CD8-positive, alpha-beta memory T cell (primary cell): ENCODE measurements at places on chromosomes 1 and 21. TPM values are rescaled to one million over a fixed set of nuclear protein-coding genes. Genes with fewer than 3 reads are reported as not detected.

DNA sequence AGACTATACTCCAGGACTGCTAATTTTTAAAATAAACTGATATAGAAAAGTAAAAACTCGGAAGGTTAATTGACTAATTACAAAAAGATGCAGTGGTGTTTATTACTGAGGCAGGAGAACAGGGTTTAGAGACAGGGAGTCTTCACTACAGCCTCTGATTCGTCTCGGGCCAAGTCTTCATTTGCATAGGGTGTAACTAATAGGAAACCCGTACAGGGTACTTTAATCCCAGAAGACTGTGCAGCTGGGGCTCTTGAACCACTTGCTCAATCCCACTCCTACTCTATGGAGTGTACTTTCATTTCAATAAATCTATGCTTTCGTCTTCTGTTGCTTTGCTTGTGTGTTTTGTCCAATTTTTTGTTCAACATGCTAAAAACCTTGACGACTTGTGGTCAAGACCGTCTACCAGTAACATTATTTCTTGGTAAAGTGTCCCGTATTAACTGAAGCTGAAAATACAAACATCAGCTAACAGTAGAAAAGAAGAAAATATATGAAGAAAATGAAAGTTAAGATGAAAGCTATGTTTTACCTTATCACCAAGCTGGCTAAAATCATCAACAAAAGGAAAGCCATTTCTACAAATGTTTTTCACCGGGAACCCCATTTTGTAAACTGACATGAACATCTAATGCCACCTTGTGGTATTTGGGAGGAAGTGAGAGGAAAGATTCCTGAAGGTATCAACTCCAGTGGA lies 8.0 kb downstream of the SDHB start:
- peaks cover 25% of the 10 kb centered on the region for H3K36me3 ChIP-seq
- no peak overlapping the region for H3K27ac ChIP-seq
- peaks cover 5% of the 10 kb centered on the region for H3K4me1 ChIP-seq
- no peak for DNase-seq

- no peaks in the 10 kb centered on the region for H3K4me1 ChIP-seq
- H3K27me3 ChIP-seq, result no peaks in the 10 kb centered on the region
- H3K36me3 ChIP-seq, result peaks cover 26% of the 10 kb centered on the region
- no peak overlapping the region for H3K27ac ChIP-seq
- no peak overlapping the region for H3K4me3 ChIP-seq
Observed at GRCh38 chr1:26856604-26857469, 6.1 kb upstream of the SFN start.

GRCh38 chr1:112956544-112957132 lies 642 bp upstream of the SLC16A1 start:
- H3K4me1 ChIP-seq, result peaks cover 32% of the 10 kb centered on the region
- peak; percentile 18 for DNase-seq
- no peaks in the 10 kb centered on the region for H3K27me3 ChIP-seq

GRCh38 chr1:204891860-204892259 lies 21.2 kb downstream of the NFASC start:
- H3K27ac ChIP-seq, result no peak overlapping the region
- H3K4me3 ChIP-seq, result no peak overlapping the region
- H3K27me3 ChIP-seq, result no peaks in the 10 kb centered on the region
- no peaks in the 10 kb centered on the region for H3K36me3 ChIP-seq
- no peak for DNase-seq

DNA sequence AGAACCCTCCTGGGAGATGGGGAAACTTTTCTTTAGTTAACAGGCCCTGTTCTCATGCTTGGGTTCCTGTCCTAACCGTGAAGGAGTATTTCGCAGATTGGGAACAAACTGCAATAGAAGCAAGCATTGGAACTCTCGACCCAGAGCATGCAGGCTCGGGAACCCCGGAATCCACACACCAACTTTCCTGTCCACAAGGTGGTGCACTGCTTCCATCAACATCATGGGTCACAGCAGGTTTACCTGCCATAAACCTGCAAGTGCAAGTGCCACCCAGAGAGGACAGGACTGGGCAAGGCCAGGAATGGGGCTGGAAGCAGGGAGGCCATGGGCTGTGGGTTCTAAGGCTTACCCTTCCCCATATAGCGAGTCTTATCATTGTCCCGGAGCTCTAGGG lies 6.9 kb downstream of the ENO1 start:
- H3K4me3 ChIP-seq, result no peak overlapping the region
- no peak overlapping the region for H3K27ac ChIP-seq
- H3K36me3 ChIP-seq, result peaks cover 85% of the 10 kb centered on the region
- peaks cover 54% of the 10 kb centered on the region for H3K4me1 ChIP-seq

- H3K27me3 ChIP-seq, result no peaks in the 10 kb centered on the region
- no peak overlapping the region for H3K4me3 ChIP-seq
- DNase-seq, result no peak
- no peaks in the 10 kb centered on the region for H3K4me1 ChIP-seq
- no peak overlapping the region for H3K27ac ChIP-seq
- no peaks in the 10 kb centered on the region for H3K36me3 ChIP-seq
Observed at GRCh38 chr1:153025797-153026196, 5.2 kb upstream of the SPRR1B start.

ANGPTL3 gene
- not detected for total RNA-seq

DNA sequence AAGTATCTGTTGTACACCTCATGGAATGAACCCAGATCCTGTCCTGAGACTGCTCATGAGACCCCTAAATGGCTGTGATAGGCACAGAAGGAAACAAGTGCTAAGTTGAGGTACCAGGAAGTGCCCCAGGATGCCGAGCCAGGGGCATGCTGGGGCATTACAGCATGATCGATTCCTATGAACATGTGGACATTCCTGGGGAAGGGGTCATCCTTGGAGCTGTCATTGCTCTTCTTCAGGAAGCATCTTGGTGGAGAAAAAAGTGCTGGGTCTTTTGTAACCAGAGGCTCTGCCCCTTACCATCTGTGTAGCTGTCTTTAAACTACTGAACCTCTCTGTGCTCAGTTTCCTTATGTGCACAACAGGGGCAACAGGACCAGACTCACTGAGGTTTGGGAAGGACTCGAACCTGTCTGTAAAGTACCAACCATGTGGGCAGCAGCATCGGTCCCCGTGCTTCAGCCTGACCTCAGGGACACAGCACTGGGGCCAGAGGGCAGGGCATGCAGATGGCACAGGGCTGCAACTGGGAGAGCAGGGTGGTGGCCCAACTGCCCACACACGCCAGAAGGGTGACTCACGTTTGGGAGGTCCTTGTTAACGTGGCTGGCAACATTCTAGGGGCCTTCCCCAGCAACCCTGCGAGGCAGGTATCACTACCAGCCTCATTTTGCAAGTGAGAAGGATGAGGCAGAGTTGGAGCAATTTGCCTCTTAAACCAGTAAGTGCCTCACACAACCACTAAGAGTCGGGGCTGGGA lies 142.3 kb upstream of the EDN2 start:
- no peak overlapping the region for H3K4me3 ChIP-seq
- no peaks in the 10 kb centered on the region for H3K27me3 ChIP-seq
- peaks cover 11% of the 10 kb centered on the region for H3K4me1 ChIP-seq

DNA sequence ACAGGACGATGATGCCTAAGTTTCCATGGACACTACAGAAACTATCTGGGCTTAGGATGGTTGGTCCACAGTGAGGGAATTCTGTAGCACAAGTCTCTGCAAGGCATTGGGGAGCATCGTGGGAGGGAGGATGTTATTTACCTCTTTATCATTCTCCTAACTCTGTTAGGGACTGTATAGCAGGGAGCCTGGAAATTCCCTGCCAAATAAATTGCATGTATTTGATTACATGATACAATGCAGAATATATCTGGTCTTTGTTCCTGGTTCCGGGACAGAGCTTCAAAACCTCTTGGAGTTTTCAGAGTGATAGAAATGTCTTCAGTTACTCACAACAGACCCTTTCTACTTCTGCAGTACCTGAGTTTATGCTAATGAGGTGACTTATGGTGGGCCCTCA lies 385.9 kb downstream of the PCP4 start:
- no peaks in the 10 kb centered on the region for H3K27me3 ChIP-seq
- H3K27ac ChIP-seq, result no peak overlapping the region
- no peak for DNase-seq

- no peak overlapping the region for H3K4me3 ChIP-seq
- H3K4me1 ChIP-seq, result no peaks in the 10 kb centered on the region
- no peak for DNase-seq
- H3K27ac ChIP-seq, result no peak overlapping the region
- no peaks in the 10 kb centered on the region for H3K36me3 ChIP-seq
Observed at GRCh38 chr1:85571181-85571759, 9.3 kb upstream of the CCN1 start.

DNA sequence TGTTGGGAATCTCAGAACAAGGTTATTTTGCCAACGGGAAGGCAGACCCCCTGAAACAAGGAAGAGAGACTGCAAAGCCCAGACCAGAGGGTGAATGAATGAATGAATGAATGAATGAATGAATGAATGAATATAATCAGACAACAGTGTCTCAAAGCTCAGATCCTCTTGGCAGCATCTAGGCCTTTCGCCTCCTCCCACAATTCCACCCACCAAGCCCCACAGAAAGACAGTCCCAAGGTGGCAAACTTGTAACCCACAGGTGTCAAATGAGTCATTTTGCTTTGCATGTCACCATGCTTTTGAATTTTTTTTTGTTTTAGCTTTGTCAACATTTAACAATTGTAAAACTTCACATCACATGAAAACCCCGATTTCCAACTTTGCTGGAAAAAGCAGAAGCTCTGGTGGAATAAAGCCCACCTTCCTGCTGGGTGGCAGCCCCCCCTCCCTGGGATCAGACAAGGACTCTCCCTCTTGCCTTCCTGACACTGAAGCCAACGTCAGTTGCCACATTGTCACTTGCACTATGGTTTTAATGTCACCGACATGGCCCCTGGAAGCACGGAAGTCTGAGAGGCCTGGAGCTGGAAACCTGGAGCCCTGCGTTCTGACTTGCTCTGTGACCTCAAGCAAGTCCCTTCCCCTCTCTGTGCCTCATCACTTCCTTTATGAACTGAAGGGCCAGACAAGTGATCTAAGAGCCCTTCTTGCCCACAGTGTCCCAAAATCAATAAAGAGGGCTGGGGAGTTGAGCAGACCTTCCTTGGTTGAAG lies 134.6 kb upstream of the RUNX3 start:
- H3K4me3 ChIP-seq, result peak overlapping the region; percentile 44
- no peaks in the 10 kb centered on the region for H3K36me3 ChIP-seq
- H3K27me3 ChIP-seq, result no peaks in the 10 kb centered on the region

DNA sequence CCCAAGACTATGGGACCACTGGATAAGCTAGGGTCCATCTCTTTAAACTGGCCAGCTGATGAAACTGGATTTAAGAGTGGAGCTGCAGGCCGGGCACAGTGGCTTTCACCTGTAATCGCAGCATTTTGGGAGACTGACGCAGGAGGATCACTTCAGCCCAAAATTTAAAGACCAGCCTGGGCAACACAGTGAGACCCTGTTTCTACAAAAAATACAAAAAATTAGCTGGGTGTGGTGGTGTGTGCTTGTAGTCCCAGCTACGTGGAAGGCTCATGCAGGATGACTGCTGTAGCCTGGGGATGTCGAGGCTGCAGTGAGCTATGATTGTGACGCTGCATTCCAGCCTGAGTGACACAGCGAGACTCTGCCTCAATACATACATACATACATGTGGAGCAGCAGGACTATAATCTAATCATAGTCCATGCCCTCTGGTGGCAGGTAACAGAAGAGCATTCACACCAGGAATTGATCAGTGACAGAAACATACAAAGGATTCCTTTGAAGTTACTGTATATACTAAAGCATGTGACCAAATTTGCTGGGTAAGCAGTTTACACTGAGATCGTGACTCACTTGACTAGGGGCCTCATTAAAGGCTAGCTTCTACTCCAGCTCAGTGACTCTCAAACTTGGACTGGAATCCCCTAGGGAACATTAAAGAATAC lies 101.5 kb upstream of the SLFNL1 start:
- no peaks in the 10 kb centered on the region for H3K27me3 ChIP-seq
- no peak overlapping the region for H3K4me3 ChIP-seq
- no peaks in the 10 kb centered on the region for H3K4me1 ChIP-seq
- H3K36me3 ChIP-seq, result no peaks in the 10 kb centered on the region
- no peak for DNase-seq

ACTN2 gene
- total RNA-seq, result not detected

GRCh38 chr1:110339407-110340206 lies 430 bp downstream of the RBM15 start:
- peaks cover 54% of the 10 kb centered on the region for H3K4me1 ChIP-seq
- no peaks in the 10 kb centered on the region for H3K27me3 ChIP-seq
- peak; percentile 58 for DNase-seq
- H3K27ac ChIP-seq, result peak overlapping the region; percentile 97
- peaks cover 4% of the 10 kb centered on the region for H3K36me3 ChIP-seq

DNA sequence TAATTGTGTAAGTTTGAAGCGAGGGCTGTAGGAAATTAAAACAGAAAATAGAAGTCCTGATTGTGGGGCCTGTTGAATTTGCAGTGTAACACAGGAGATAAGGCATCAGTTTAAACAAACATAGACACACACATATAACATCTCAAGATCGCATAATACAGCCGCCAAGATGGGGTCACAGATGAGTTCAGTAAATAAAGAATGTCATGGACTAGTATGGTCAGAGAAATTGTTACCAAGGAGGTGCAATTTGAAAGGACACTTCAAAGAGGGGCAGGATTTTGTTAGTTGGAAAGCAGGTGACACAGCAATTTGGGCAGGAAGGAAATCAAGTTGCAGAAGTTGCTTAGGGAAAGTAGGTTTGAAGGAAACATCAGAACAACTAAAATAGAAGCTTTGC lies 450.0 kb downstream of the USP25 start:
- H3K36me3 ChIP-seq, result no peaks in the 10 kb centered on the region
- no peaks in the 10 kb centered on the region for H3K27me3 ChIP-seq
- H3K4me1 ChIP-seq, result no peaks in the 10 kb centered on the region
- no peak overlapping the region for H3K27ac ChIP-seq
- no peak overlapping the region for H3K4me3 ChIP-seq

CCDC17 gene
- total RNA-seq, result 1.4 TPM

- H3K4me1 ChIP-seq, result no peaks in the 10 kb centered on the region
- no peak for DNase-seq
- H3K4me3 ChIP-seq, result no peak overlapping the region
Observed at GRCh38 chr1:30409476-30410152, 313.8 kb downstream of the MATN1 start.

- H3K27ac ChIP-seq, result no peak overlapping the region
- H3K4me3 ChIP-seq, result no peak overlapping the region
- H3K27me3 ChIP-seq, result no peaks in the 10 kb centered on the region
- peaks cover 10% of the 10 kb centered on the region for H3K36me3 ChIP-seq
Observed at GRCh38 chr1:40197656-40198055, 36.5 kb downstream of the RLF start.

TMEM222 gene
- 52.0 TPM for total RNA-seq

GRCh38 chr1:226658546-226659125 lies 80.4 kb downstream of the ITPKB start:
- H3K4me1 ChIP-seq, result peaks cover 7% of the 10 kb centered on the region
- H3K27me3 ChIP-seq, result no peaks in the 10 kb centered on the region
- DNase-seq, result no peak
- no peak overlapping the region for H3K27ac ChIP-seq
- no peak overlapping the region for H3K4me3 ChIP-seq

GRCh38 chr1:206930210-206930798 lies 8.6 kb upstream of the FCMR start:
- no peaks in the 10 kb centered on the region for H3K27me3 ChIP-seq
- peak; percentile 32 for DNase-seq
- no peak overlapping the region for H3K27ac ChIP-seq
- no peak overlapping the region for H3K4me3 ChIP-seq
- H3K4me1 ChIP-seq, result peaks cover 37% of the 10 kb centered on the region
